ENCODE measurements at places on chromosomes 16 and 17. TPM values are rescaled to one million over a fixed set of nuclear protein-coding genes. Genes with fewer than 3 reads are reported as not detected.

GRCh38 chr17:30570596-30571265 is 93.5 kb downstream of the GOSR1 start:
- no peak for DNase-seq

The CCDC154 gene
- total RNA-seq = 2.8 TPM

GRCh38 chr16:85248342-85248741 is 136.1 kb upstream of the CIBAR2 start:
- DNase-seq = no peak

The PRSS22 gene
- not detected for total RNA-seq

GRCh38 chr16:65757064-65757463 is 609.4 kb upstream of the CDH5 start:
- DNase-seq = no peak

GRCh38 chr16:86786994-86787393 is 208.6 kb downstream of the FOXL1 start:
- no peak for DNase-seq

GRCh38 chr17:65042946-65043345 is 13.6 kb downstream of the GNA13 start:
- no peak for DNase-seq
